ENCODE measurements at places on chromosomes 2 and 18. TPM values are rescaled to one million over a fixed set of nuclear protein-coding genes. Genes with fewer than 3 reads are reported as not detected.

DNA sequence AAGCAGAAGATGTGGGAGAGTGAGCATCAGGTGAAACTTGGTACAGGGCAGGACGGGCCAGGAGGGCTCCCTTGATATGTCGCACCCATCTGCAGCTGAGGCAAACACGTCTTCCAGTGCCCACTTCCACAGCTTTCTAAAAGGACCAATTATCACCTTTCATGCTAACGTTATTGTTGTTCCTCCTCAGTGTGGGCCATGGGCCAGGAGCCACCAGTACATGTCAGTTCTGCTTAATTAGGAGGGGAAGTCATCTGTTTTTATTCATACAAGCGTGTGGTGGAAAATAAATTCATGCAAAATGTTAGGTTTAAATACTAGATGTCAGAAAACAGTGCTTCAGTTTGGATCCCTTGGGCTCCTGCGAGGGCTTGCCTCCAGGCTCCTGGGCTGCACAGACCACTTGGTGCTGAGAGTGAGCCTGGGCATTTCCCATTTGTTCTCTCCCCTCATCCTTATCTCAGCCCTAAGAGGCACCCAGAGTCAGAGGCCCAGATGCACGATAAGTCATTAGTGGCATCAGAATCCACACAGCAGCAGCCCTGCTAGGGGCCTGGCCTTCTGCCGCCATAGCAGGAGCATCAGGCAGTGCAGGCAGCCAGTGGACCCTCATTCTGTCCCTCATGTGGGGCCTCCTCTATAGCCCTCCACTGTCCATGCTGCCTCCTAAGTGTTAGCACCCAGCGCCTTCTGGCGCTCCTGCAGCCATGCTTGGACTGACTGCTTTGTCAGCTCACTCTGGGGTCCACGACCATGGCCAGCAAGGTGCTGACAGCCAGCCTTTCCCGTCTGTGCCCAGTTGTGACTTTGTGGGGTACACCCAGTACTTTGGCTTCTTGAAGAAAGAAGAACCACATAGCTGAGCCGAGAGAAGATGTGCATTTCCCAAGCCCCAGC, 539.8 kb upstream of the RAB6C start:
- DNase-seq = no peak
- H3K4me3 ChIP-seq = no peak overlapping the region
- H3K27me3 ChIP-seq = no peaks in the 10 kb centered on the region
- H3K27ac ChIP-seq = no peak overlapping the region
- no peaks in the 10 kb centered on the region for H3K4me1 ChIP-seq

DNA sequence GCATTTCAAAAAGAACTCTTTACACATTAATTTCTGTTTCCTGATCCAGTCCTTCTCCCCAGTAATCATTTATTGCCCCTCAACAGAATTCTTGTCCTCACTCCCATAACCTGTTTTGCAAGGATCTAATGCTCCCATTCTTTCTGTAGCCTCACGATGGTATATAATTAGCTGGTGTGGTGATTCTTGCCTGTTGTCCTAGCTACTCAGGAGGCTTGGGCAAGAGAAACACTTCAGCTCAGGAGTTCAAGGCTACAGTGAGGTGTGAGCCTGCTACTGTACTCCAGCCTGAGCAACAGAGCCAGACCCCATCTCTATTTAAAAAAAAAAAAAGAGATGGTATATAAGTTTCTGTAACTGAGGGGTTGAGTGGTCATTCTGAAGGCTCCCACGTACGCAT, 7.7 kb upstream of the TRAPPC8 start:
- H3K4me3 ChIP-seq = no peak overlapping the region
- no peak overlapping the region for H3K27ac ChIP-seq
- H3K36me3 ChIP-seq = no peaks in the 10 kb centered on the region
- no peak for DNase-seq

- peaks cover 58% of the 10 kb centered on the region for H3K27me3 ChIP-seq
- no peaks in the 10 kb centered on the region for H3K4me1 ChIP-seq
- no peak overlapping the region for H3K4me3 ChIP-seq
- H3K27ac ChIP-seq = no peak overlapping the region
- peaks cover 6% of the 10 kb centered on the region for H3K36me3 ChIP-seq
- DNase-seq = no peak
Observed at GRCh38 chr2:240280621-240281020, 140.2 kb upstream of the OTOS start.

- no peak for DNase-seq
- peaks cover 14% of the 10 kb centered on the region for H3K4me1 ChIP-seq
- no peaks in the 10 kb centered on the region for H3K36me3 ChIP-seq
- no peak overlapping the region for H3K27ac ChIP-seq
- H3K27me3 ChIP-seq = no peaks in the 10 kb centered on the region
Observed at GRCh38 chr2:30631051-30631671, 176.1 kb downstream of the CAPN13 start.

- peak overlapping the region; percentile 2 for H3K4me3 ChIP-seq
- no peaks in the 10 kb centered on the region for H3K27me3 ChIP-seq
- H3K4me1 ChIP-seq = peaks cover 26% of the 10 kb centered on the region
- DNase-seq = no peak
- H3K27ac ChIP-seq = no peak overlapping the region
Observed at GRCh38 chr2:42092084-42092996, 44.5 kb downstream of the PKDCC start.

DNA sequence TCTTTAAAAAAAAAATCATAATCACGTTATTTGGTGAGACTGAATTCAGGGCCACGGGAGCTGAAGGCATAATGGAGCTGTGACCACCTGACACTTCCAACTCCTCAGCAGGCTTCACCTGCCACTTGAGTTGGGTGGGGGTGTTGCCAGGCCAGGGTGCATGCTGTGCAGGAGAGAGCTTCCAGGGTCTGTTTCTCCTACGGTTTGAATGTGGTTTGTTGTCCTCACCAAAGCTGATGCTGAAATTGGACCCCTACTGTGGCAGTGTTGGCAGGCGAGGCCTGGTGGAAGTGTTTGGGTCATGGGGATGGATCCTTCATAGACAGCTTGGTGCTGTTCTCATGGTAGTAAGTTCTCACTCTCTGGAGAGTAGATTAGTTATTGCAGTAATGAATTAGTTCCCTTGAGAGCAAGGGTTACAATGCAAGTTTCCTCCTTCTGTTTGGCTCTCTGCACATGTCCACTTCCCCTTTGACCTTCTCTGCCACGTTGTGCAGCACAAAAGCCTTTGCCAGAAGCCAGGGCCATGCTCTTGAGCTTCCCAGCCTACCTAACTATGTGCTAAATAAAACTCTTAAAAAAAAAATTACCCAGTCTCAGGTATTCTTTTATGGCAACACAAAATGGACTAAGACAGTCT, 38.3 kb upstream of the ANKRD44 start:
- H3K27me3 ChIP-seq = no peaks in the 10 kb centered on the region
- H3K27ac ChIP-seq = no peak overlapping the region
- H3K4me1 ChIP-seq = peaks cover 6% of the 10 kb centered on the region
- H3K4me3 ChIP-seq = no peak overlapping the region
- H3K36me3 ChIP-seq = no peaks in the 10 kb centered on the region

DNA sequence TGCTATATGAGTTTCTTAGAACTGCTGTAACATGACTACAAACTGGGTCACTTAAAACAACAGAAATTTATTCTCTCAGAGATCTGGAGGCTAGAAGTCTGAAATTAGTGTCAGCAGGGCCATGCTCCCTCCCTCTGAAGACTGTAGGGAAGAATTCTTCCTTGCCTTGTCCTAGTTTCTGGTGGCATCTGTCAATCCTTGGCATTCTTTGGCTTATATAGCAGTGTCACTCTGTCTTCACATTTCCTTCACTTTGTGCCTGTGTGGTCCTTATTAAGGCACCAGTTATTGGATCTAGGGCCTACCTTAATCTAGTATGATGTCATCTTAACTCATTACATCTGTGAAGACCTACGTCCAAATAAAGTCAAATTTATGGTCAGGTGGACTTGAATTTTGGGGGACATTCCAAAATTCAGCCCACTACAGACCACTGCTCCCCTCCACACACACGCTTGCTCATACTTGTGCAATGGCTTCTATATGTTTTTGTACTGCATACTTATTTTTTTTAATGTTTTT, 7.6 kb downstream of the ZC3H15 start:
- peak overlapping the region; percentile 79 for H3K27ac ChIP-seq
- no peak for DNase-seq
- H3K4me1 ChIP-seq = peaks cover 52% of the 10 kb centered on the region
- H3K27me3 ChIP-seq = no peaks in the 10 kb centered on the region

Gene DSC3
- total RNA-seq = not detected

- H3K27ac ChIP-seq = no peak overlapping the region
- H3K27me3 ChIP-seq = peaks cover 56% of the 10 kb centered on the region
- H3K36me3 ChIP-seq = peaks cover 2% of the 10 kb centered on the region
- no peak overlapping the region for H3K4me3 ChIP-seq
- no peaks in the 10 kb centered on the region for H3K4me1 ChIP-seq
Observed at GRCh38 chr2:175684466-175684865, 317.6 kb downstream of the LNPK start.

- H3K36me3 ChIP-seq = no peaks in the 10 kb centered on the region
- H3K27ac ChIP-seq = no peak overlapping the region
- H3K4me1 ChIP-seq = no peaks in the 10 kb centered on the region
- no peak overlapping the region for H3K4me3 ChIP-seq
Observed at GRCh38 chr18:54444319-54444914, 86.7 kb downstream of the C18orf54 start.

Gene DPP4
- 53.6 TPM for total RNA-seq

- H3K36me3 ChIP-seq = no peaks in the 10 kb centered on the region
- H3K4me3 ChIP-seq = no peak overlapping the region
- DNase-seq = no peak
- H3K4me1 ChIP-seq = peaks cover 2% of the 10 kb centered on the region
- no peak overlapping the region for H3K27ac ChIP-seq
Observed at GRCh38 chr2:232478571-232479340, 8.9 kb downstream of the ECEL1 start.

DNA sequence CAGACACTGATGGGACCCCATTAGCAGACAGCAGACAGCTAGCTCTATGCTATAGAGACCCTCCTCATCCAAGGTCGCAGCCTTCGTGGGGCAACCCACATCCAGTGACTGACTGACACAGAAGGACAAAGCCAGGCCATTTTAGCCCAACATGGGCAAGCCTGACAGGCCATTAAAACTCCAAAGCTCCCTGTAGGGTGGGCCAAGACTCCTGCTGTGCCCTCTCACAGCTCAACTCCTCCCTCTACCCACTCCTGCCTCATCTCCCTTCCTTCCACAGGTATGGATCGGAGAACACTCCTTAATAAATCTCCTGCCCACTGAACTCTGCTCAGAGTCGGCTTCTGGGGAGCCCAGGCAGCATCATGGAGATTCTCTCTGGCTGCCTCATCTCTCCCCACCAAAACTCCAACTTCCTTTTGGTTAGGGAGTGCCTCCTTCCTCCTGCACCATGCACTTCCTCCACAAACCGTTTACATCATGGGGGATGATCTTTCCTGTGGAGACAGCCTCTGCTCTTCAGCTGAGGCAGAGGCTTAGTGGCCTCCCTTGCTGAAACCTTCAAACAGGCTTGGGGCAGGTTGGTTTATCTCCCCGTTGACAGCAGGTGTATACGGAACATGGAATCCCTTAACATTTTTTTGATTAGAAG, 86.5 kb downstream of the ACTR3 start:
- peaks cover 16% of the 10 kb centered on the region for H3K36me3 ChIP-seq
- no peaks in the 10 kb centered on the region for H3K27me3 ChIP-seq
- peaks cover 20% of the 10 kb centered on the region for H3K4me1 ChIP-seq
- DNase-seq = no peak
- no peak overlapping the region for H3K27ac ChIP-seq

DNA sequence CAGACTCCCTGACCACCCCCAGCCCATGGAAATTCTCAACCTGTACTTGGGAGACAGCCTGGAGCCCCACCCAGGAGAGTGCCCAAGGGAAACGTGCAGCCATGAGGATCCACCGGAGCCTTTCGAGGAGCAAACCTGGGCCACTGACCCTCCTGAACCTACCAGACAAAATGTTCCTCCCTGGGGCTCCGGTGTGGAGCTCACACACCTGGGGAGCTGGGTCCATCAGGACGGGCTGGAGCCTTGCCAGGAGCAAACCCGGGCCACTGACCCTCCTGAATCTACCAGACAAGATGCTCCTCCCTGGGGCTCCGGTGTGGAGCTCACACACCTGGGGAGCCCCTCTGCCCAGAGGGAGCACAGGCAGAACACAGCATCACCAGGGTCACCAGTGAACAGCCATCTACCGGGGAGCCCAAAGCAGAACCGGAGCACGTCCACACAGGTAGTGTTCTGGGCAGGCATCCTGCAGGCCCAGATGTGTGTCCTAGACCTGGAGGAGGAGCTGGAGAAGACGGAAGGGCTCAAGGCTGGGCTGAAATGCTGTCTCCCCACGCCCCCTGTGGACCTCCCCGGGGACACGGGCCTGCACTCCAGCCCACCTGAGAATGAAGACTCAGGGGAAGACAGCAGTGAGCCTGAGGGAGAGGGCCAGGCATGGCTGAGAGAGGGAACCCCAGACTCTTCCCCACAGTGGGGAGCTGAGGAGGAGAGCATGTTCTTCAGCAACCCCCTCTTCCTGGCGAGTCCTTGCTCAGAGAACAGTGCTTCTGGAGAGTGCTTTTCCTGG, 8.9 kb downstream of the PSD4 start:
- peak overlapping the region; percentile 95 for H3K27ac ChIP-seq
- no peak for DNase-seq
- H3K4me1 ChIP-seq = peaks cover 70% of the 10 kb centered on the region
- no peak overlapping the region for H3K4me3 ChIP-seq
- peaks cover 9% of the 10 kb centered on the region for H3K36me3 ChIP-seq

- no peak overlapping the region for H3K27ac ChIP-seq
- no peak for DNase-seq
- peaks cover 2% of the 10 kb centered on the region for H3K4me1 ChIP-seq
- no peaks in the 10 kb centered on the region for H3K27me3 ChIP-seq
- no peaks in the 10 kb centered on the region for H3K36me3 ChIP-seq
- no peak overlapping the region for H3K4me3 ChIP-seq
Observed at GRCh38 chr2:233480490-233481202, 85.9 kb downstream of the USP40 start.

Gene CCBE1
- not detected for total RNA-seq

- H3K4me1 ChIP-seq = peaks cover 13% of the 10 kb centered on the region
- H3K36me3 ChIP-seq = no peaks in the 10 kb centered on the region
- no peak for DNase-seq
- H3K4me3 ChIP-seq = no peak overlapping the region
Observed at GRCh38 chr2:127063701-127064590, 43.0 kb downstream of the BIN1 start.

DNA sequence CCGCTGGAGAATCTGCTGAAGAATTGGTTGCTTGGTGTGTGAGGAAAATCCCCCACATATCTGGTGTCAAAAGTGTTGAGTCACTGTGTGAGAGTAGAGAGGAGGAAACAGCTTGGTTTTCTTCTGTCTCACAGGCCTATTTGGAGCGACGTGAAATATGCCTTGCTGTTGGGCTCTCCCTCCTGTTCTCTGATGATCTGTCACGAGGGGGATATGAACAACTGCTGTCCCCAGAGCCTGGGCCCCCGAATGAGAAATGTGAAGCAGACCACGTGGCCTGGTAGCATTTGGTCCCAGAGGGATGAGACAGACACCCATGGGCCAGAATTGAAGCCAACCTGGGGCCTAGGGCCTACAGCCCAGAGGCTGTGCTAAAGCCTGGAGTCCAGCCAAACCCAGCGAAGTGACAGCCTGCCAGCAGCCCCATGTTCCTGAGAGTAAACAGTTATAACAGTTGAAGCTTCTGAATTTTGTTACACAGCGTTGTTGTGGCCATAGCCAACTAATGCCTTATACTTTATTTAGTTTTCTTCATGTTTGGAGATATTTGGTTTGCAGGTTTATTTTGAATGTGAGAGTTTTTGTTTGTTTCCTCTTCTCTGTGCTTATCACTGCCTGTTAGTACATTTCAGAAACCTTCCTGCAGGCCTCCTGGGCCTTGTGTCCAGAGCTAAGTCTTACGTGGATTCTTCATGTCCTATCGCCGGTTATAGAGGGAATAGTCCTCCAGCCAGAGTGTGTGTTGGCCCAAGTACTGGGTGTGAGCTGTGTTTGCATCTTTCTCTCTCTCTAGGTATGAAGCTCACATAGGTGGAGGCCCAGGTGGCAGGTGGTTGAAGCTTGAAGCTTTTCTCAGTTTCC, 18.7 kb upstream of the COLEC12 start:
- no peak overlapping the region for H3K4me3 ChIP-seq
- peaks cover 4% of the 10 kb centered on the region for H3K4me1 ChIP-seq
- H3K27me3 ChIP-seq = peaks cover 35% of the 10 kb centered on the region
- DNase-seq = no peak
- H3K27ac ChIP-seq = no peak overlapping the region

All from T-helper 17 cell (primary cell).